Activated naive CD4-positive, alpha-beta T cell treated with Interleukin-2 at 50 U/mL for 16 hours (primary cell): ENCODE measurements at places on chromosomes 2 and 18.

GRCh38 chr2:61469424-61470121 lies 1.3 kb downstream of the USP34 start:
- DNase-seq = no peak

- DNase-seq = no peak
These were observed 176.8 kb upstream of the TRIB2 start for GRCh38 chr2:12539776-12540562.

GRCh38 chr2:105072039-105072438 lies 34.2 kb downstream of the MRPS9 start:
- no peak for DNase-seq

GRCh38 chr2:25168256-25169072 lies at the start of gene POMC:
Gene POMC, minus strand, starts transcription at chr2:25168580. Its CDS starts 3,808 bp downstream, at chr2:25164772.
- peak; percentile 30 for DNase-seq

GRCh38 chr2:232979871-232980461 lies 33.1 kb downstream of the NGEF start:
- DNase-seq = no peak

DNA sequence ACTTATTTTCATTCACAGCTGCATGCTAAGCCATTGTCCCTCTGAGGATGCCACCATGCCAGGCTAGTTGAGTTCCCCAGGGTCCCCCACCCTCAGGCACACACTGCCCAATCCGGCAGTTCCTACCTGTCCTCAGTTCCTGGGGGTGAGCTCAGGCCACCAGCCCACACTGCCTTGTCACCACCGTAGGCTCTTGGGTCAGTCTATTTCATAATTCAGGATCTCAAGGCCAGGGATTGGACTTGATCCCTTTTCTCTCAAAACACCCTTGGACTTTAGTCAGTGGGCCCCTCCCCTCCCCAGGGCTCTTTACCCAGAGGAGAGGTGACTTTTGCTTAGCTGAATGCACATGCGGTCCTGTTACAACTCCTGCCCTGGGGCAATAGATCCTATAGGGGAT lies 18.7 kb upstream of the MC2R start:
- DNase-seq = no peak

- DNase-seq = no peak
These were observed 23.9 kb upstream of the CTAGE1 start for GRCh38 chr18:22441638-22442037.

DNA sequence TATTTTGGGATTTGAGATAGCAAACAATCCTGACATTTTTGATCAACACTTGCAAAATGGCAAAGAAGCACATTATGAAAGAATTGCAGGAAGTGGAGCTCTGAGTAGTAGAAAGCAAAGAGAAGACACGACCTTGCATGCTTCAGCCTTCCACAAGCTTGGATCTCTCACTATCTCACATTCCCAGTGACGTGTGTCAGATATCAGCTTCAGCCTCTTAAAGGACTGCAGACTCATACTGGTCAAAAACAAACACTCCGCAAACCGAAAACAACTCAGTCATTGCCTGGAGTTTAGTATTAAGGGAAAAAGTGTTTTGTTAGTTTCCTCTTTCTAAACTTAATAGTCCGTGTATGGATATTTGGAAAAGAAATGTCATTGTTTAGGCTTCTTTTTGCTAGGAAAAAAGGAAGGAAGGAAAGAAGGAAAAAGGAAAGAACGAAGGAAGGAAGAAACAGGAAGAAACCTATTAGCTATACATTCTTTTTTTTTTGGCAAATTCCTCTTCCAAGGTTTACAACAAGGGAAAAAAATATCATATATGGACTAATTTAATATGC lies 32.6 kb upstream of the SLC40A1 start:
- no peak for DNase-seq

DNA sequence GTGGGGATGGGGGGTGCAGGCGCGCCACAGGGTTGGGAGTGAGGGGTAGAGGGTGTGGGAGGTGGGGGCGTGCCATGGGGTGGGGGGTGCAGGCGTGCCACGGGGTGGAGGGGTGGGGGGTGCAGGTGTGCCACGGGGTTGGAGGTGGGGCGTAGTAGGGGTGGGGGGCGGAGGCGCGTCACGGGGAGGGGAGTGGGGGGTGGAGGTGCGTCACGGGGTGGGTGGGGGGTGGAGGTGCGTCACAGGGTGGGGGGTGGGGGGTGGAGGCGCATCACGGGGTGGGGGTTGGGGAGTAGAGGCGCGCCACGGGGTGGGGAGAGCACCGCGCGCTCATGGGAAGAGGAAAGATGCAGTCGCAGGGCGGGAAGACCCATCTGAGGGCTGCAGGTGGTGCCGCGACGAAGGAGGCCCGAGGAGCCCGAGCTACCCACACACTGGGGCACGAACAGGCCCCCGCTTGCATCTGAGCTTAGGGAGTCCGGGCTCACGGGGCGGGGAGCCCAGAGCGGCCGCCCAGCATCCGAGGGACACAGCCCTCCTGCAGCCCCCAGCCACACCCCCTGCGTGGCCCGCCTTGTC lies 37.5 kb downstream of the SNED1 start:
- DNase-seq = no peak

- no peak for DNase-seq
These were observed 17.4 kb upstream of the SLC35G4 start for GRCh38 chr18:11591957-11592356.

DNA sequence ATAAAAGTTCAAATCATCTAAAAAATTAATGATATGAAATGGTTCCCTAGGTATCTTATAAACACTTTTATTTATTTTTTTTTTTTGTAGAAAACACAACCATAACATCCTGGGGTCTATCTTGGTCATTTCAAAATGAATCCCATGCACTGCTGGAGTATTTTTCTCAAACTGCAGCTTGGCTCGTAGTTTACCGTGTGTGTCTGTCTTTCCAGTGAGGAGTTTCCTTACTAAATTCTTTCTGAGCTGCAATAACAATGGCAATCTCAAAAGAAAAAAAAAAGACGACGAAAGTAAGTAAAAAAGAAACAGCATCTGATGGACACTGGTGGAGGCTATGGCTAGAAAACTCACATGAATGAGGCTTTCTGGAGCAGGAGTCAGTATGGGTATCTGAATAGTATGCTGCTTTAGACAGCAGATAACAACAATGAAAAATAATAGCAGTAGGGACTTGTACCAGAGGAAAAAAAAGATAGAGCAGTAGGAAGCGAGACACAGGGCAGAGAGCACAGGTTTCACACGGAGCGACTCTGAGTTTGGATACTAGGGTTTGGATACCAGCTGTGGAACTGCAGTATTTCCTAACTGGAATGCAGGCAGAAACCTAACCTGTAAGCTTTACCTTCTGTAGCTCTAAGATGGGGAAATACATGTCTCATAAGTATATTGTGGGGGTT lies 43.5 kb downstream of the CALCRL start:
- DNase-seq = no peak

- DNase-seq = no peak
These were observed 24.9 kb upstream of the BZW1 start for GRCh38 chr2:200786826-200787225.

DNA sequence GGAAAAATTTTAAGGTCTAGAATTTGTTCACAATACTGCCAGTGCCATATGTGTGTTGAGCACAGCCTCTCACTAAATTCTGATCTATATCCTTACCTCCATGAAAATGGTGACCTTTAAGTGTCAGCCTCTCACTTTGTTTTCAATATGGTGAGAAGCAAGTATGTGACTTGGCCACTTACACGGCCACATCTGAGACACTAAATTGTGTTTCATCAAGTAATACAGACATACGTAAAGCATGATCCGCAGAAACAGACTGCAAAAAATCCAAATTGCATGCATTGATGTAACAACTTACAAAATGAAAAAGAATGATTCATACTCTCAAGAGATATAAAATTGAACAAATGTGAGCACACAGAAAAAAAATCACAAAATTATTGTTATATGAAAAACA lies 55.2 kb upstream of the UGP2 start:
- no peak for DNase-seq

DNA sequence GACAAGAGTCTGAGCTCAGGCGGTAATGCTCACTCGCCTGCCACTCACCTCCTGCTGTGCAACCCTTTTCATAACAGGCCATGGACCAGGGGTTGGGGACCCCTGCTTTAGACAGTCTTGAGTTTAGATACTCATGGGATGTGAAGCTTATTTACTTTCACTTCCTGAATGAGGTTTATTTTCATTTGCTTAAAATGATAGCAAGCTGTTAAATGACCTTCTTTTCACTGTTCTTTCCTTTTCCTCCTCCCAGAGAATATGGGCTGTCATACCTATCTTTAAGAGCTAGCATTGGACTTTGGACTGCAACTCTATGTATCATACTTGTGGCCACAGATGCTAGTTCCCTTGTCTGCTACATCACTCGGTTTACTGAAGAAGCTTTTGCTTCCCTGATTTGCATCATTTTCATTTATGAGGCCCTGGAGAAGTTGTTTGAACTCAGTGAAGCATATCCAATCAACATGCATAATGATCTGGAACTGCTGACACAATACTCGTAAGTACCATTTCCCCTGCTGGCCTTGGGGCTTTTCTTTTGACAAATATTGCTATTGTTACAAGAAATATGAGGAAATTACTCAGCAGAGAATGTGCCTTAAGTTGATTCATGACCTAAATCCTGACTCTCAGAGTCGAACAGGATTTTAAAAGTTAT lies 168.5 kb downstream of the DPP4 start:
- peak; percentile 9 for DNase-seq

DNA sequence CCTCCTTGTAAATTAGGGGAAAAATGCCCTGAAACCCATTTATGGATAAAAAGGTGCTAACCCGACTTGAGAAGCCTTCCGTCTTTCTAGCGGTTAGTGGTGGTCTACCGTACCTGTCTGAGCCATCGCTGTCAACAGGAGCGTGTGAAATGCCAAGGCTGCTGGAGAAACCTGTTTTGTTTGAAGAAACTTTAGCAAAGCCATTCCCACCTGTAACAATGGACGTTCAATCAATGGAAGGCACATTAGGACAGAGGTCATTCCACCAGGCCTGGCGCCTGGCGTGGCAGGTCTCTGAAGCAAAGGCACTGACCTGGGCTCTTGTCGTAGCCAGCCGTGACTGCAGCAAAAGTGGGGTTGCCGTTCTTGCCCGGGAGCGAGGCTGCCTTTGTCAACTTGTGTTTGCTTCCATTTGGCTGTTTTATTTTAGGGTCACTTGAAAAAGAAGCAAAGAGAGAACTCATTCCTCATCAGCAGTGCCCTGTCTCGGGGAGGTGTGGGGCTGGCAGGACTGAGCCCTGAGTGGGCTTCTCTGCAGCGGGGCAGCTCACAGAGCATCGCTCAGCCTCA lies 47.2 kb downstream of the ZAP70 start:
- DNase-seq = no peak

DNA sequence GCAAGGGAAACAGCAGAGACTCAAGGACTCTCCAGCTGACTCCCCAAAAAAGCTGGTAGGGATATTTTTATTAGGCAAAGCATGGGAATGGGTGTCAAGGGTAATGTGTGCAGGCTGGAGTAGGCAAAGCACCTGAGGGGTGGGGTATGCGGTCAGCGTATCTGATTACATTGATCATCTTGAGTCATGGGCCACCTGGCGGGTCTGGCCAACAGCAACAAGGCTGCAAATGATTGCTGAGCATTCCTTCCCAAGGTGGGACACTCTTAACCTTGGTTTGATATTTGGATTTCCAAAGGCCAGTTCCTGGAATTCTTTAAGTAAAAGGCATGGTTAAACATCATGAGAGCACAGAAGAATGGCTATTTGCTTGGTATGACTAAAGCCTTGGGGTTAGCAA lies 32.6 kb upstream of the CCBE1 start:
- DNase-seq = no peak

GRCh38 chr2:158501301-158501700 lies 44.5 kb downstream of the PKP4 start:
- no peak for DNase-seq

- DNase-seq = no peak
These were observed 112.7 kb upstream of the CTDP1 start for GRCh38 chr18:79566771-79567431.

- DNase-seq = no peak
These were observed 6.5 kb downstream of the RPIA start for GRCh38 chr2:88698027-88698413.

- DNase-seq = no peak
These were observed 462.1 kb downstream of the TDRD15 start for GRCh38 chr2:21585881-21586280.

DNA sequence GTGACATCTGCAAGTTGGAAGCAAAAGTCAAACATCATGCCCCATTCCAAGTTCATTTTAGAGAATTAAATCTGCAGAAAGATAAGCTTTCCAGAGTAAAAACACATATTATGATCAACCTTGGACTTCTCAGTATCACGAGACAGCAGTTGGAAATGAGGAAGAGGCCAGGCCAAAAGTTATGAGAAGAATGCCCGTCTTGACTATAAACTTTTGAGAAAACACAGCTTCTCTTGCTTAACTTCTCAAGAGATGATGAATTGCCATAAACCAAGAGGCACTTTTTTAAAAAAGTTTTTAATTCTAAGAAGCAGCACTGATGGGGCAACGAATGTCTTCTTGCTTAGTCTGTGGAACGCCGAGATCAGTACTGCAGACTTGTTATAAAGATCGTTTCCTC lies 52.6 kb upstream of the NFU1 start:
- DNase-seq = no peak
